PC-9 (cell line): ENCODE measurements at places on chromosomes 13 and 19.

GRCh38 chr19:9586764-9587163 lies 2.5 kb upstream of the ZNF121 start:
- 0 out of 2 replicates have a peak, but pooled peaks cover 5% of the 10 kb centered on the region for H3K4me1 ChIP-seq
- no peak overlapping the region for H3K27ac ChIP-seq
- H3K4me3 ChIP-seq, result no peak overlapping the region
- no peaks in the 10 kb centered on the region for H3K27me3 ChIP-seq
- peak; percentile 75 for DNase-seq

GRCh38 chr13:80900561-80900960 lies 559.6 kb upstream of the SPRY2 start:
- no peak overlapping the region for H3K4me3 ChIP-seq
- H3K27ac ChIP-seq, result no peak overlapping the region
- H3K4me1 ChIP-seq, result no peaks in the 10 kb centered on the region
- H3K36me3 ChIP-seq, result no peaks in the 10 kb centered on the region

- H3K27me3 ChIP-seq, result no peaks in the 10 kb centered on the region
- no peak overlapping the region for H3K27ac ChIP-seq
- no peak for DNase-seq
- no peak overlapping the region for H3K4me3 ChIP-seq
Observed at GRCh38 chr13:82477436-82477835, 1404.8 kb downstream of the SLITRK1 start.

- H3K27ac ChIP-seq, result no peak overlapping the region
- no peaks in the 10 kb centered on the region for H3K4me1 ChIP-seq
- peaks cover 22% of the 10 kb centered on the region for H3K27me3 ChIP-seq
Observed at GRCh38 chr13:23705583-23705982, 135.4 kb downstream of the TNFRSF19 start.

- DNase-seq, result no peak
Observed at GRCh38 chr13:51495316-51495715, 42.5 kb upstream of the INTS6 start.

- H3K4me3 ChIP-seq, result no peak within 1 kb of the TSS
- peaks cover 14% of the 10 kb centered on the region; the same call in 1 of the 2 replicates for H3K4me1 ChIP-seq
- H3K36me3 ChIP-seq, result no peaks in the 10 kb centered on the region
- no peak within 1 kb of the TSS for H3K27ac ChIP-seq
- peaks cover 17% of the 10 kb centered on the region for H3K27me3 ChIP-seq
Observed at GRCh38 chr19:38319421-38320258, at the start of gene KCNK6. TSS of gene KCNK6 (plus strand) at chr19:38319845. CDS start at chr19:38319951, 106 bp downstream.

DNA sequence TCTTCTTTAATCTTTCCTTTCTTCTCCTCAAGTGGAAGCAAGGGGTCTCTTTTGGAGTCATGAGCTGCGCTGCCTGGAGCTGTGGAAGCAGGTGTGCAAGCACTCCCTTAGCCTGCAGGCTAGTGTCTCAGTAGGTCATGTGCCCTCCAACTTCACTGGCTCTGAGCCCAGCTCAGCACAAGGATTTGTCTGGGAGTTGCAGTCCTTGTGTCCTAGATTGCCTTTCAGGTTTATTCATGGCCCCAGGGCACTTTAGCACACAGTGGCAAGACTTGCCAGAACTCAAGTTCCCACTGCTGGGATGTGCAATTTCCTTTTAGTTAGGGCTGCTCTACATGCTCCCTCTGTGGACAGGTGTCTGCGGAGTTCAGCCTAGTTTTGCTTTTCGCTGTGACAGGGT lies 211.7 kb downstream of the LIG4 start:
- peaks cover 8% of the 10 kb centered on the region for H3K4me1 ChIP-seq
- no peak overlapping the region for H3K4me3 ChIP-seq
- H3K27me3 ChIP-seq, result no peaks in the 10 kb centered on the region
- DNase-seq, result peak; percentile 67

GRCh38 chr13:44989071-44989889 lies at the start of the genes GPALPP1 and NUFIP1:
TSS of gene GPALPP1 (plus strand) at chr13:44989538. CDS start at chr13:44989655, 117 bp downstream.
TSS of gene NUFIP1 (minus strand) at chr13:44989471. CDS start at chr13:44989436, 35 bp downstream.
- H3K27me3 ChIP-seq, result no peaks in the 10 kb centered on the region

DNA sequence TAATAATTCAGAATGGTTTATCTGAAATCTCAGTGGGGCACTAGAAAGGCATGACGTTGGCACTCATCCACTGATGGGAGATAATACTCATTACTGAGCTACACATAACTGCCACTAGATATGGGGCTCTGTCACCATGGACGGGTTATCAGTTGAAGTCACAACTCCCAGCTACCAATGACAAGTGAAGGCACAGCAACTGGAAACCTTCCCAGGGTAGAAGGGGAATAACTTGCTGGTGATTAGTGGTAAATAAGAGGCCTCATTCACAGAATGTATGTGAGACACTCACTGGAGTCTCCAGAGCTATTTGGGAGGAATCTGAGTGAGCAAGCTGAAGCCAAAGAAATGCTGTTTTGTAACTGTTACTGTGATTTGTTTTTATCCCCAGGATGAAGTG lies 249.6 kb downstream of the ENOX1 start:
- H3K4me1 ChIP-seq, result peaks cover 5% of the 10 kb centered on the region; the same call in 1 of the 2 replicates
- H3K27me3 ChIP-seq, result no peaks in the 10 kb centered on the region
- DNase-seq, result no peak

GRCh38 chr13:29125191-29125933 lies 305.2 kb downstream of the MTUS2 start:
- no peaks in the 10 kb centered on the region for H3K4me1 ChIP-seq
- H3K27me3 ChIP-seq, result peaks cover 52% of the 10 kb centered on the region
- DNase-seq, result no peak
- no peak overlapping the region for H3K4me3 ChIP-seq

DNA sequence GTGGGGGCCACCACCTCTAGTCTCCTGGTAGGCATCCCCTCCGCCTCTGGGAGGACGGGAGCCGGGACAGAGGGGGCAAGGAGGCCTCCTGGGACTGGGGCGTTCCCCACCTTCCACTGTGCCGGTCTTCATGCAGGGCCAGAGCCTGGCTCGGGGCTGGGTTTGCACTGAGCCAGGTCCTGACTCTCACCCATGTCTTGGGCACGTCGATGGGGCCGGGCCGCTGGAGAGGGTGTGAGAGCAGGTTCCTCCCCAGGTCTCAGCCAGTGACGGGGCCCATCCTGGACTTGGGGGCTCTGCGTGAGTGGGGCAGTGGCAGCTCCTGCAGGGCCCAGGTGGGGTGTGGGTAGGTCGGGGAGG lies 26.6 kb downstream of the ATP11A start:
- 0 out of 2 replicates have a peak, but pooled peaks cover 4% of the 10 kb centered on the region for H3K36me3 ChIP-seq
- no peak for DNase-seq
- no peak overlapping the region for H3K27ac ChIP-seq
- H3K4me3 ChIP-seq, result no peak overlapping the region
- H3K4me1 ChIP-seq, result peaks cover 85% of the 10 kb centered on the region
- H3K27me3 ChIP-seq, result no peaks in the 10 kb centered on the region
